HS-27A (cell line): ENCODE measurements at places on chromosomes 6 and 20.

GRCh38 chr6:3283641-3284435 lies 25.1 kb downstream of the PSMG4 start:
- DNase-seq: no peak

DNA sequence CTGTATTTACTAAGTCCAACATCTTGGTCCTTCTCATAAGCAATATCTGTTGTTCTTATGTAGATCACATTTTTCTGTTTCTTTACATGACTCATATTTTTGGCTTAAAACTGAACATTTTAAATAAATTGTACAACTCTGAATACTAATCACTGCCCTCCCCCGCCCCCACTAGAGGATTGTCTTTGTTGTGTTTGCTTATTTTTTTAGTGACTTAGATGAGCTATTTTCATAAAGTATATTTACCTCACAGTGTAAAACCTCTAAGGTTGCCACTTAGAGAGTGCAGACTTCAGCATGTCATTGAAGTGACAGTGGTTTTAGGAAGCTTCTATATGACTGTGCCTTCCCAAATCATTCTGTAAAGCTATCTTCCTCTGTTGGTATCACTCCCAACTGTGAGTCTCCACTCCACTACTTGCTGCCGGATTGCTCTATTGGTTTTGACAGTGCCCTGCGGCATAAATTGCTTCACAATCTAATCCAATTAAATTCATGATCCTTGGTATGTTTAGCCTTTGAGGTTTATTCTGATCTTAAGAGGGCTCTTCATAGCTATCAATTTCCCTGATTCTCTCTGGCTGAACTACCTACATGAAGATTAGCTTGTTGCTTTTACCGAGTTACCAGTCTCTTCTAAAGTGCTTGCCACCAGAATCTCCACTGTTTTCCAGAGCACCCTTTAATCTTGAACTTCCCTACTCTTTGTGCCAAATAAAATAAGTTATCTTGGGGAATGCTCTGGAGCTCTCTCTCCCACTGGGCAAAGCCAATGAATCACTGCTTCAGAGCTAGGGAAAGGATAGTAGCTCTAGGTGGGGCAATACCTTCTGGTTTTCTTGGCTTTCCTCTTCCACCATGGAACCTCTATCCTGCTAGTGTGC lies 33.0 kb downstream of the SPTLC3 start:
- no peak for DNase-seq

- DNase-seq: no peak
Observed at GRCh38 chr20:56001106-56001785, 4.1 kb downstream of the CBLN4 start.

DNA sequence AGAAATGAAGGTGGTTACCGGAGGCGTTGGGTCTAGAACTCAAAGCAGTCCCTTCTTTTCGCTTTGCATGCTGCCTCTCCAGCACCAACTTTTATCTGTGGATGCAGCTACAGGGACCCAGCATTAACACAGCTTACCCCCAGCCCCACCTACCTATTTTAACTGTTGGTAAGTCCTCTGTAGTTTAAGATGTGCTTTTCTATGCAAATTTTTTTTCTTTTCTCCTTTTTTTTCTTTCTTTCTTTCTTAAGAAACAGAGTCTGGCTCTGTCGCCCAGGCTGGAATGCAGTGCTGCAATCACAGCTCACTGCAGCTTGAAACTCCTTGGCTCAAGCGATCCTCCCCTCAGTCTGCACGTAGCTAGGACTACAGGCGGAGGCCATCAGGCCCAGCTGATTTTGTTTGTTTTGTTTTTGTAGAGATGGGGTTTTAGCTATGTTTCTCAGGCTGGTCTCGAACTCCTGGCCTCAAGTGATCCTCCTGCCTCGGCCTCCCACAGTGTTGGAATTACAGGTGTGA lies 6.5 kb upstream of the USP45 start:
- no peak for DNase-seq

GRCh38 chr6:104460738-104461483 lies 398.8 kb downstream of the HACE1 start:
- no peak for DNase-seq

DNA sequence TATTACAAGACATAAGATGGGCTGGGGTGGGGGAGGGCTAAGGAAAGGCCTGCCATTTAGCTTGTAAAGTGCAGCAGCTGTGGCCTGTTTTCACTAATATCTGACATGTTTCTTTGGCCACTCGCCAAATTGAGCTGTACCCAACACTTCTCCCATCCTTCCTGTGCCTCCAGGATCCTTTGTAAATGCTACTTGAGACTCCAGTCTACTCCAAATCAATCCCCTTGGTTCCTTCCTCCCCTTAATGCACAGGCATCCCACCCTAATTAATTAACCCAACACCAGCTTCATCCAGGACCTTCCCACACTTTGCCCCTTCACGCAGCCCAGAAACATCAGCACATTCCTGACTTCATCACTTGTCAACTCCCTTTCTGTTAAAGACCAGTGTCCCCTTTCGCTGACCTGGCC lies 55.0 kb upstream of the TCF21 start:
- DNase-seq: no peak

GRCh38 chr6:14317387-14317970 lies 199.9 kb downstream of the CD83 start:
- no peak for DNase-seq

DNA sequence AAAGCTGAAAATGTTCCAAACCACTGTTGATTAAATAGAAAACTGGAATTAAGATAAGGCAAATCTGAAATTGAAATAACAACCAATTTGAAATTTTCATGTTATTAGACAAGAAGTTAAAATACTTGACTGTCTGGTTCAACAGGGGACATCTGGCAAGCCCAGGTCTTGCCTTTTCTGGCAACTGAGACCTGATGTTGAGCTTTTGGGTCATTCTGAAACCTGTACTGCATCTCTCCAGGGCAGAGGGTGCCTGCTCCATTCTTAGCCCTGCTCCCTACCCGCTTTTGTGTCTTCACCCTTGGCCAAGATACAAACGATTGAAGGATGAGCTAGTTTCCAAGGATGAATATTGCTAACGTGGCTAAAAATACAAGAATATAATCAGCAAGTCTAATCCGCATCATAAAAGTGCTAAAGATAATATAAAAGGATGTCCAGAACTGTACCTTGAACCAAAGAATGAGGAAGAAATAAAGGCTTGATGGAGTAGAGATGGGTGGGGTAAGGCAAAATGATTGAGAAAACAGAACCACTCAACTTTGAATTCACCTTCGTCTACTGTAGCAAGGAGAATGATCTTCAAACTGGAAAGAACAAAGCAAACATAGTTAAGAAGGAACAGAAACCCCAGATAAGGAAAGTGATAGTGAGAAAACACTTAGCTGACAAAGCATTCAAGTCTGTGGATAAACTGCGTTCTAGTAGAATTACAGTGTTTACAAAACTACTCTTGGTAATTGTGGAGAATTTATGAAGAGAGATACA lies 109.8 kb upstream of the MAN1A1 start:
- DNase-seq: no peak

DNA sequence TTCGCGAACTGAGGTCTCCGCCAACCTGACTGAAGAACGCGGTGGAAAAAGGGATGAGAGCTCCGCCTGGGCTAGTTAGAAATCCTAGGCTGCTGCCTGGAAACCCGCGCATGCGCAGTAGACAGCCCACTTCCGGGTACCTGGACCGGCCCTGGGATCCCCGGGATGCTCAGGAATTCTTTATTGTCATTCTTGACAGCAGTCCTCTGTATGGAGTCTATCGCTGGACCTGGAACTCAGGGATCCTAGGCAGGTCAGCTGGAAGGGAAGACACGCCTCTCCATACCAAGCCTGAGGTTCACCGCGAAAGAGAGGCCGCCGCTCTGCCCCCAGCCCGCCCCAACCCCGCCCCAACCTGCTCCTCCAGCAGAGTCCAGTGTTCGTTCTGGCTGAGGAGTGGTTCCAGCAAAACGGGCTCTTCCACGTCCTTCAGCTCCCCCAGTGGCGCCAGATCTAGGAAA lies 1379.2 kb upstream of the DEFB115 start:
- no peak for DNase-seq

DNA sequence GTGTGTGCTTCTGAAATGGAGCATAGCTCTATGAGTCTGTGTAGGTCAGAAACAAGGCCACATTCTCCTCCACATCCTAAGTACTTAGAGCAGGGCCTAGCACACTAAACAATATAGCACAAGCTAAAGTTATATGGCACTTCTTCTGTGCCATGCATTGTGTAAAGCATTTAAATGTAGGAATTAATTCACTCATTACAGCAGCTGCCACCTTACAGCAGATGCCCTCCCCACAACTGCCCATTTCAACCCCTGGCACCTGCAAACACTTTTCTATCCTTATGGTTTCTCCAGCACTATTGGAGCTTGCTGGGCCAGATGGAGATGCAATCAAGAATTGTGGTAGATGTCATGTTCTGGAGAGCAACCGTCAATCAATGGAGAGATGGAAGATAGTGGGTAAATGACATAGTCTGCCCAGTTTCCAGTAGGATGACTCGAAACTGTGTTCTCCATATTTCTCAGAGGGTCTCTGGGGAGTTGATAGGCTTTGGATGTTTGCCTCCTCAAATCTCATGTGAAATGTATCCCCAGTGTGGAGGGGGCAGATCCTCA lies 373.7 kb downstream of the DOK5 start:
- no peak for DNase-seq

GRCh38 chr6:108877046-108877751 lies 29.0 kb downstream of the ARMC2 start:
- no peak for DNase-seq

GRCh38 chr6:7268362-7268761 lies 44.6 kb downstream of the SSR1 start:
- no peak for DNase-seq

DNA sequence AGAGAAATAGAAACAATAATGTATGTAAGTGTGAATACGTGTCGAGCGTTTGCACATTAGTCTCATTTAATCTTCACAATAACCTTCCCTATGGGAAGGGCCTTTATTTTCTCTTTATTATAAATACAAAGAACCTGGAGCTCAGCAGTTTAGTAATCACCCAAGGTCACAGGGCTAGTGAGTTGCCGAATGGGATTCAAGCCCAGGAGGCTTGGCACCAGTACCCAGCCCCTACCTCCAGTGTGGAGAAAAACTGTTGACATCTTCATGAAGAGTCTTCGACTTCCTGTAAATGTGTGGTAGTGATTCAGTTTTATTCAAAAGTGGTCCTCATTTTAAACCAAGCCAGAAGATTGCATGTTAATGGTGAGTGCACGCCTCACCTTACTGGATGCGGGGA lies 162.8 kb downstream of the SCML4 start:
- no peak for DNase-seq

GRCh38 chr6:132952031-132952867 lies 137.9 kb downstream of the RPS12 start:
- no peak for DNase-seq

DNA sequence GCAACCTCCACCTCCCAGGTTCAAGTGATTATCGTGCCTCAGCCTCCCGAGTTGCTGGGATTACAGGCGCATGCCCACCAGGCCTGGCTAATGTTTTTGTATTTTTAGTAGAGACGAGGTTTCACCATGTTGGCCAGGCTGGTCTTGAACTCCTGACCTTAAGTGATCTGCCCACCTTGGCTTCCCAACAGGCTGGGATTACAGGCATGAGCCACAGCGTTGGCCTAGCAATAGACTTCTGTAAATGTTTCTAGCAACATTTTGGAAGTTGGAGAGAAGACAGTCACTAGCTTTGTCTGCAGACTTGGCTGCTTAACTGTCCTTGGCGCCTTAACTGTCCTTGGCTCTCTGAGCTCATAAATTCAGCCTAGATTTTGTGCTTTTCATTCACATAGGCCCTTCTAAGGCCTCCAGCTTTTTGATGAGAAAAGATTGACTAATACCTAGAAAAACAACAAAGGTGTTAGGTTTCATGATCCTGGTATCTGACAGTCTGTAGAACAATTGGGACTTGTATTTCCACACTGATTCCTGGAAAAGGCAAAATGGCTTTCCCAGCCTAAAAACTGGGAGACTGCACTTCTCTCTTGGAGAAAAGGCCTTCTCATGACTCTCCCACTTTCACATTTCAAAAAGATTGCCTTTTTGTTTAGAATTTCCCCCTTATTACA lies 49.7 kb downstream of the OR2B2 start:
- DNase-seq: no peak

GRCh38 chr6:129195643-129196042 lies 312.7 kb downstream of the LAMA2 start:
- DNase-seq: no peak

DNA sequence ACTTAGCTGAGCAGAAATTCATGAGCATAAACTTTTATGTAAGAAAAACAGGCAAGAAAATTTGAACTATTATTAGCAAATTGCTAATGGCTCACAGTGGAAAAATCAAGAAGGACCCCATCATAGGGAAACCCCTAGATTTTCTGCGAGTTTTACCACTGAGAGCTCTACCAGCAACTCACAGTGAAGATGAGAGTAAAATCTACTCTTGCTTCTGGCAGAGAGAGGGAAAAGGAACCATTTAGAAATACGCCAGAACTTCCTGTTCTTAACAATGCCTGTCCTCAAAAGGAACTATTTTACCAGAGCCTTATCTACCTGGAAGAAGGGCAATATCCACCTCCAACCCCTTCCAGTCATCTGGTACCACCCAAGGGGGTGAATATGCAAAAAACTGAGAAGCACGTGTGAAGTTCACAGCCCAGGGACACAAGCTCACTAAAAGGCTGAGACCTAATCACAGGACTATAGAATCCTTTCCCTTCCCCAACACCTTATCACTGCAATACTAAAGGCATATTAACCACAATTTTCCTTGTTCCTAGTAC lies 34.4 kb upstream of the ASF1A start:
- no peak for DNase-seq

DNA sequence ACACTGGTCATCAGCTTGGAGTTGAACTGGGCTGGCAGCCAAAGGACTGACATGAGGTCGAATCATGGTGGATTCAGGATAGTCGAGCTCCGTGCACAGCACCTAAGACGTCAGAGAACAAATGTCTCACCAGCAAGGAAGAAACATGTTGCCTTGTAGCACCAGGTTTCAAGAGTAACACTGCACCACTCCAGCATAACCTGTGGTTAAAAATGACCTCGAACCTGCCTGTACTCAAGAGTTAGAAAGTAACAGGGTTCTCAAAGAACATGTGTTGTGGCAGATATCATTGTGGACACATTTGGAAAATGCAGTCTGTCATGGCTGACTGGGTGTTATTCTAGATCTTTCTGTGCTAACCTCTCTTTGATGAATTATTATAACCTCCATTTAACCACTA lies 511.6 kb downstream of the CDH26 start:
- DNase-seq: no peak

GRCh38 chr6:26232306-26232939 lies 132.6 kb upstream of the BTN3A2 start:
- DNase-seq: no peak

- DNase-seq: no peak
Observed at GRCh38 chr6:8934318-8934717, 499.0 kb upstream of the SLC35B3 start.

- DNase-seq: no peak
Observed at GRCh38 chr20:49278818-49279676, 1.2 kb upstream of the ZNFX1 start.

GRCh38 chr20:370151-370600 lies 10.4 kb upstream of the TRIB3 start:
- DNase-seq: no peak

DNA sequence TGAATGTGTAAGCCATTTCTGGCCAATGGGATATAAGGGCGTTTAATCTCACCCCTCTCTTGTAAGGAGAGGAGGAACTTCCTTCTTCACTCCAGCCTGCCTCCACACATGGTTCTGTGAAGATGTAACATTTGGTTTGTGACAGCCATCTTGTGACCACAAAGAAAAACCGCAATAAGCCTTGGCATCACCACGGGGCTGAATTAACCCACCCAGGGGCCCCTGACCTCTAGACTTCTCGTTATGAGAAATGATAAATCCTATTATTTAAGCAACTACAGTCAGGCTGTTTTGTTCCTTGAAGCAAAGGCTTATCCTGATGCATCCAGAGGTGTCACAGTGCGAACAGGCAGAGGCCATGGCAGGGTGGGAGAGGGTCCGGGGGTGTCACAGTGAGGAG lies 139.7 kb downstream of the CDC5L start:
- DNase-seq: no peak

GRCh38 chr6:84242265-84242664 lies 14.8 kb upstream of the CEP162 start:
- no peak for DNase-seq
